ENCODE measurements at places on chromosomes 1 and 21.
A peak's percentile ranks its signal among the peaks of the same experiment; 100 is the strongest.

- no peak for DNase-seq
Measured at GRCh38 chr1:225441314-225442122, 13.7 kb upstream of the LBR start.

DNA sequence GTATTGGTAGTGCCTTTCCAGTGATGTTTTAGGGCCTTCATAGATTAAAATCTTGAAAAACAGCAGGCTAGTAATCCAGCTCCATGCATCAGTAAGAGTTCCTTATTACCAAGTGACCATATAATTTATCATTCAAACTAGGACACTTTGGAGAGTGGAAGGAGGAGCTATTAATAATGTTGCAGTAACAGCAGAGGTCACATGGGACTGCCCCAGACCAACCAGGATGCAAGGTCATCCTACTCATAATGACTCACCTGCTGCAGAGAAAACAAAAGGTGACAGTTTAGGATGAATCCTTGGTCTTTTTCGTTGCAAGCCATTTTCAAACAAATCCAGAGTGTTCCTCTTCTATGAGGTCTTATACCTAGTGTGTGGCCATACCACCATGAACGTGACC is 187.4 kb downstream of the NUF2 start:
- no peak for DNase-seq

DNA sequence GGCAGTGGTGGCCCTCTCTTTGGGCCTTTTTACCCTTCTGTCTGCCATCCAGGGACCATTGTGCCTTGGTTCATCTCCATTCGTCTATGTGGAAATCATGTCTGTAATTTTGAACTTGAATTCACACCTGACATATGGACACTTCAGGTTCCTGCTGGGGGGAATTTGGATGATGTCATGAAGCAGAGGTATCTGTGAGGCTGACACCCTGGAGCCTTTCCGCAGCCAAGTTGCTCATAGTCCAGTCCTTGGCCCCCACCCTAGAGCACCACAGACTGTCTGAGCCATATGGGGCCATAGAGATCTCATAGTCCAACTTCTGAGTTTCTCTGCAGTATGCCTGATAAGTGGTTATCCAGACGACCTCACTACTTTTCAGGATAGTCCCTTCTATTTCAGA is 147.7 kb upstream of the CACNA1E start:
- no peak for DNase-seq

DNA sequence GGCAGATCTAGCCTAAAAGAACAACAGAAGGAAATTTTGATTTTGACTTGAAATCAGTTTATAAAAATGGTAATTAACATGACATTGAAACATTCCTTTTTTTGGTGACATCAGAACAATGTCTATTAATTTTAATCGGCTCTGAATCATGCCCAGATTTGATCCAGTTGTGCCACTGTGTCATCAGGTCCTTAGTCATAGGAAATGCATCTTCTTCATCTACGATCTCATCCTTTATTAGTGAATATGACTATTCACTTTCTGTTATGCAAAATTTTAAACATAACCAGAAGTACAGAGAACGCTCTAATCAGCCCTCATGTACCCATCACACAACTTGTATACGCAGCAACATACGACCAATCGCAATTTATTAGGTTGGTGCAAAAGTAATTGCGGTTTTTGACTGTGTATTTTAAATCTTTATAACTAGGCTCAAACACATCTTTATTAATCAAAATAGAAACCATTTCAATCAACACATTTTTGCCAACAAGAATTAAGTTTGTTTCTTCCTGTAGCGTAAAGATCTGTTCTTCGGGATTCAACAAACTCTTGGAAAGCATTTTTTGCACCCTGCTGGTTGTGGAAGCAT is 40.3 kb upstream of the TLR5 start:
- no peak for DNase-seq

DNA sequence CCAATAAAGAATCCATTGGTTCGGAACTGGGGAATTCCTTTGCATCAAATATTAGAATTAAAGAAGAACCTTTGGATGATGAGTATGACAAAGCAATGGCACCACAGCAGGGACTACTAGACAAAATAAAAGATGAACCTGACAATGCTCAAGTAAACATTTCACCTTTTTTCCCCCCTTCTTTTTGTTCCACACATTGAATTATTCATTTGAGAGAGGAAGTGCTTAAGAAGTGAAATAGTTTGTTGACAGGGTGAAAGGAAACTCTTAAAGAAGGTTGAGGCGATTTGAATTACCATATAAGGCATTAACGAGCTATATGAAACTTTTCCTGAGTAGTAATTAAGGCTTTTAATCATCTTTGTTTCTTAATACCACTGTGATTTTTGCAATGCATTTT is 93.1 kb downstream of the ZMYM4 start:
- no peak for DNase-seq

- peak; percentile 27 for DNase-seq
Measured at GRCh38 chr1:151058692-151059091, 730 bp downstream of the CDC42SE1 start.

DNA sequence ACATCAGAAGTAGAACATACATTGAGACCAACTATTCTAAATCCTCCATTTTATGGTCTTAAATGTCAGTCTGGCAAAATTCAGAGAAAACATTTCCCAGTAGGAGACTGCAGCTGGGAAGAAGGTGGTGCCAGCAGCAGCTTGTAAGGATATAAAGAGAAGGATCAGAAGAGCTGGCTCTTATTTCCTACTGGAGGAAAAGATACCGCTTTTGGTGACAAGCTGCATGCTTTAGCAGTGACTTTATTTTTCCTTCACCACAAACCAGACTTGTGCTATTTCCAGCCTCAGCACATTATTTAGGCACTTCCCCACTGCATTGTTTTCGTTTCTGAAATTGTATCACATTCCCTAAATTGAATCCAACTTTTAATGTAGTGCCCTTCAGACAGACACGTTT is 28.4 kb downstream of the RNF11 start:
- no peak for DNase-seq

GRCh38 chr1:153655333-153655732 is 3.2 kb upstream of the SNAPIN start:
- DNase-seq: no peak

DNA sequence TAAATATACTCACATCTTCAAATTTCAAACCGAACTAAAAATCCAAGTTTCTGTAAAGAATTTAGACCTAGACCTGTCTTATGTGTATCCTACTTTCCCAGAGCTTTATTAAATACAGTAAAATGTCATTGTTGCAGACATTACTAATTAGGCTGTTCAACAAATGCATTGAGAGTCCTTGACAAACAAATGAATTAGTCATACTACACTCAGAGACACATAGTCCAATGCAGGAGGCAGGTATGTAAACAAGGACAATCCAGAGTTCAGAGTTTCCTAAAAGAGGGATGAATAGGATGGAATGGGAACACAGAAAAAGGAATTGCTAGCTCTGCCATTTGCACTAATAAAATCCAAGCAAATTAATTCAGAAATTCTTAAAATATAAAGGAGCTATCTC is 1.6 kb upstream of the EGLN1 start:
- no peak for DNase-seq

DNA sequence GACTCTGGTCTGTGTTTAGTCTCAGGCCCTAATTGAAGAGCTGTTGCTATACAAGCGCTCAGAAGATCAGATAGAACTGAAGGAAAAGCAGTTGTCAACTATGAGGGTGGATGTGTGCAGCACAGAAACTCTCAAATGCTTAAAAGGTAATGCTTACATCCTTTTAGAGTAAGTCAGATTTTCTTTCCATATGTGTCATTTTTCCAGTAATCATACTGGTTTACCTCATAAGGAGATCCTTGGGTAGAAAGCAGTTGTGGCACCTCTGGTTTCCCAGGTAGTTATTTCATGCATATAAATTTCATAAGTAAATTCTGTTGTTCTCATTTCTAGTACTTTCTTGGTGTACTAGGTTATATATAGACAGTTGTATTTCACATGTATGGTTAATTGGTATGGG is 43.0 kb upstream of the TARS2 start:
- no peak for DNase-seq

DNA sequence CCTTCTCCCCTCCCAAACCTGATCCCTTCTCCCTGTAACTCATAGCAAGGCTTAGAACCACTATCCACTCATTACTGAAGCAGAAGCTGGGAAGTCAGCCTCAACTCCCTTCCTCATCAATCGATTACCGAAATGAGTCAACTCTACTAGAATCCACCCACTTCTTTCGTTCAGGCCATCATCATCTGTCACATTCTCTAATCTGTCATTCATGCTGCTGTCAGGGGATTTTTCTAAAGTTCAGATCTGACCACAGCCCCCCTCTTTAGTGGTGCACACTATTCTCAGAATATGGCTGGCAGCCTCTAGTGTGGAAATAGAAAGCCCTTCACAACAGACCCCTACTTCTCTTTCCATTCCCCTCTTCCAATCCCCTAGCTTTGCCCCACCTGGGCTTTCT is 5.1 kb downstream of the NT5C1A start:
- DNase-seq: peak; percentile 25

GRCh38 chr1:151537112-151537511 is 3.0 kb upstream of the TUFT1 start:
- DNase-seq: no peak

DNA sequence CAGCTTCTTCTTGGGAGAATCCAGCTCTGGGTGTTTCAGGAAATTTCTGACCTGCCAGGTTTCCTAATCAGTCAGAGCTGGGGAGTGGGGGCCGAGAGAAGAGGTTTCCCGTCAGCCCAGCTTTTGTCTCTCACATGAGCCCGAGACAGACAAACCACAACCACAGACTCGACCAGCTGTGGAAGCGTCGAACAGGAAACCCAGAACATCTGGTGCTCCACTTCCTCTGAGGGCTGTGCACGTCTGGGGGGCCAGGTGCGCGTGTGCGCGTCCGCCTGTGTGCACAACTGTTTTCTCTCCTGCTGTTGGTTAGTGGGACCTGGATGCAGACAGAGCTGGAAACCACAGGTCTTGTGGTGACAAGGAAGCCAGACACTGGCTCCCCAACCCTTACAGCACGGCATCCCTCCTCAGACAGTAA is 113.0 kb upstream of the SLC25A33 start:
- peak; percentile 89 for DNase-seq

DNA sequence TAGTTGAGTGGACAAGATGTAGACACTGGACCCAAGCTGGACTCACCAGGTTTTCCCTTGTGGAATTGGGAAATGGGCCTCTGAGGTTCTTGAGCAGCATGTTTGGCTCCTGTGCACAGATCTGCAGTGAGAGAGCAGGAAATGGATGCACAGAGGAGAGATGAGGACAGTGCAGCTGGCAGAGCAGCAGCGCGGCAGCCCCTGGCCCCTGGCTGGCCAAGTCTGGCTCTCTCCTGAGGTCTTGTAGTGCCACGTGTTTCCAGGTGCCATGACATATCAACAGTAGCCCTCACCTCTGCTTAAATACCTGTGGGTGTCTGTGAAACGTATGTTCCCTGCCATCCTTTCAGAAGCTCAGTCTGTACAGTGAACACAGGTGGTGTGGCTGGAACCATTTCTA is 19.2 kb upstream of the BCL10 start:
- no peak for DNase-seq

DNA sequence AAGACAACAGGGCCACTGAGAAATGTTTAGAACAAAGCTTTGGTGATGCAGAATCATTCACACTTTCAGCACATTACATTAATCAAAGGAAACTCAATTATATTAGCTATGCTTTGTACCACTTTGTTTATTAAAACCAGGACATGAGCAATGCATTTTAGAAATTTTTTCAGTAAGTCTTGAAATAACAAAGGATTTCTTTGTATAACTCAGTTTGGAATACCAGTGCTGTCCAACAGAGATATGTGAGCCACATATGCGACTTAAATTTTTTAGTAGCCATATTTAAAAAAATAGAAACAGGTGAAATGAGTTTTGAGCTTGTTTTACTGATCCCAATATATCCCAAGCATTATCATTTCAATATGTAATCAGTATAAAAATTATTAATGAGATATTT is 18.8 kb upstream of the F3 start:
- DNase-seq: no peak

GRCh38 chr1:67761091-67761490 is 72.2 kb downstream of the GNG12 start:
- DNase-seq: no peak

All from activated CD4-positive, alpha-beta memory T cell treated with anti-CD3 and anti-CD28 coated beads, Interleukin-2, amount 10 ng/mL, durations not matched to agents 7 days and 5 days (primary cell).